Liver (tissue), 10 donors: ENCODE measurements at places on chromosomes 13 and 19. TPM values are rescaled to one million over a fixed set of nuclear protein-coding genes. Genes with fewer than 3 reads are reported as not detected.

Gene PSG11
- polyA plus RNA-seq = not detected

Gene HIPK4
- 0.02 TPM for polyA plus RNA-seq

Gene ADPRHL1
- polyA plus RNA-seq = 0.43 TPM

DNA sequence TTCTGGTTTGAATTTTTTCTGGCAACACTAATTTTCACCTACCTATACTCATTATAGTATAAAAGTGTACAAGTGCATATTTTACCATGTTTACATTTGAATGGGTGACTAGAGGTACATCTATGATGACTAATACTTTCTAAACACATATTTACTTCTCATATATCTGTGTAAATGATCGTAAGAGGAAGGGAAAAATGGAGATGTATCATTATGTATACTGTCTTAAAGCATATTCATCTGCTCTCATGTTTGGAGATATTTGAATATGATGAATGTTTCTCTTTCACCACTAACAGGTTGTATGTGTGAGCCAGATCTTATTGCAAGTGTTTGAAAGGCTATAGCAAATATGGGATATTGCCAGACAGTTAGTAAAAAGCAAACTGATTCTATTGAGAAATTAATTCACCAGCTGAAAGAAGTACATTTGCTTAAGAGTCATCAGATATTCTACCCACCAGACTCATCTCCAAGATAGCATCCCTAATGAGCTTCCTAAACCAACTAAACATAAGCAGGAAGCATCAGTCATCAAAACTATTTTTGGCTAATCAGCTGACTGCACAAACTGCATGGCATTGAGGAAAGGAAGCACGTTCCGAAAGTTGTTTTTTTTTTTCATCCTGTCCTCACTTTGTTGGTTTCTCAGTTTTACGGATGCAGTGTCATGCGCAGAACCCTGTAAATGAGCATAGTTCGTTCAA is 738.2 kb downstream of the GPC5 start:
- no peak for DNase-seq

Gene A1BG
- polyA plus RNA-seq = 2,157 TPM

Gene ZNF283
- 0.65 TPM for polyA plus RNA-seq

DNA sequence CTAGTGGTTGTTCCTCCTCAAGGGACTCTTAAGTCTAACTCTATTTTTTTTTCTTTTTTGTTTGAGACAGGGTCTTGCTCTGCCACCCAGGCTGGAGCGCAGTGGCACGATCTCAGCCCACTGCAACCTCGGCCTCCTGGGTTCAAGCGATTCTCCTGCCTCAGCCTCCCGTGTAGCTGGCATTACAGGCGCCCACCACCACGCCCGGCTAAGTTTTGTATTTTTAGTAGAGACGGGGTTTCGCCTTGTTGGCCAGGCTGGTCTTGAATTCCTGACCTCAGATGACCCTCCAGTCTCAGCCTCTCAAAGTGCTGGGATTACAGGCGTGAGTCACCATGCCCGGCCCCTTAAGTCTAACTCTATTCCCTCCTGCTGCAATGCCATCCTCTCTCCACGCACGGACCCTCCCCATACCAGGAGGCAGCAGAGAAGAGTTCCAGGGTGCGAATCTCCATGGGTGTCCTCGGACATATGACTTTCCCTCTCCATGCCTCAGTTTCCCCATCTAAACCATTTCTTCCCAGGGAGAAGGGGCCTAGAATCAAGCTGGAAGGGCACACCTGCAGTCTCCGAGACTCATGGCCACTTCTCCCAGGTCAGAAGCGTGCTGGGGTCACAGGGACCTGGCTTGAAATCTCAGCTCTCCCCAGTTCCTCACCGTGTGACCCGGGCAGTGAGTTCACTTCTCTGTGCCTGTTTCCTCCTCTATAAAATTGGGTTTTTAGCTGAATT is 6.0 kb upstream of the BCL3 start:
- no peak for DNase-seq
